ENCODE measurements at places on chromosomes 2 and 18.

DNA sequence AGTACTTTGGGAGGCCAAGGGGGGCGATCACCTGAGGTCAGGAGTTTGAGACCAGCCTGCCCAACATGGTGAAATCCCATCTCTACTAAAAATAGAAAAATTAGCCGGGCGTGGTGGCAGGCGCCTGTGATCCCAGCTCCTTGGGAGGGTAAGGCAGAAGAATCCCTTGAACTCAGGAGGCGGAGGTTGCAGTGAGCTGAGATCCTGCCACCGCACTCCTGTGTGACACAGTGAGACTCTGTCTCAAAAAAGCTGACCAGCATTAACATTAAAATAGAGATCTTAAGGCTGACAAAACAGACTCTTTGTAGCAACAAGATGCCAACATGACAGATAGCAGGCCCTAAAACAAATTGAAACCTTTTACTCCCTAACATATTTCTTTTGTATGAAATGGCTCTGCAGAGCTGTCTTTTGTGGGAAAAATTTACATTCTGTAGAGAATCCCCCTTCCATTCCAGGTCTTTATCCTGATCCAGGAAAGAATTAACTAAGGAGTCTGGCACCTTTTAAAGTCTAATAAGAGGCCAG lies 213.9 kb downstream of the RAB3GAP1 start:
- DNase-seq, result no peak

- DNase-seq, result no peak
These were observed 24.5 kb downstream of the CRACDL start for GRCh38 chr2:98911376-98912154.

DNA sequence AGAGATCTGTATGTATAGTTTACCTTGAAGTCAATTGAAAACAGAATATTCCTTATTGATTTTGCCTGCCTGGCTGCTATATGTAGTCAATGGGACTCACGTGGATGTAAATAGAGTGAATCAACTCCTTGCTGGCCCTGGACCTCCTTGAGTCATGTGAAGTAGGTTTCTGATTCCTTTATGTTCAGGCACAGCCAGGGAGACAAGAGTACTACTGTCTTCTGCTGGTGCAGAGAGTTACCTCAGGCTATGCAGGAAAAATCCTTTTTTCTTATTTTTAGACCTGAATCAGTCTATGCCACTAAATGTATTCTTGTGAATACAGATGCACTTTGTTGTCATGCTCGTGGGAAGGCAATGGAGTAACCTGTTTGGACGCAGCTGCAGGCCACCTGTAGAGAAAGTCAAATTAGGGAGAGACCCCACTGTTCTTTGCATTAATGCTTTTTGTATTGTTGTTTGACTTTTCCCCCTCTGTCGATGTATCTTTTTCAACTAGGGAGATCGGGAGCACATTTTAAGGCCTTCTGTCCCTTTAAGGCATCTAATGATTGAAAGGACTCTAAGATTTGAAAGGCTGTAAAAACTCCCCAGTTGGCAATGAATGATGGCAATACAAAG lies 473.9 kb downstream of the ARHGAP15 start:
- no peak for DNase-seq

DNA sequence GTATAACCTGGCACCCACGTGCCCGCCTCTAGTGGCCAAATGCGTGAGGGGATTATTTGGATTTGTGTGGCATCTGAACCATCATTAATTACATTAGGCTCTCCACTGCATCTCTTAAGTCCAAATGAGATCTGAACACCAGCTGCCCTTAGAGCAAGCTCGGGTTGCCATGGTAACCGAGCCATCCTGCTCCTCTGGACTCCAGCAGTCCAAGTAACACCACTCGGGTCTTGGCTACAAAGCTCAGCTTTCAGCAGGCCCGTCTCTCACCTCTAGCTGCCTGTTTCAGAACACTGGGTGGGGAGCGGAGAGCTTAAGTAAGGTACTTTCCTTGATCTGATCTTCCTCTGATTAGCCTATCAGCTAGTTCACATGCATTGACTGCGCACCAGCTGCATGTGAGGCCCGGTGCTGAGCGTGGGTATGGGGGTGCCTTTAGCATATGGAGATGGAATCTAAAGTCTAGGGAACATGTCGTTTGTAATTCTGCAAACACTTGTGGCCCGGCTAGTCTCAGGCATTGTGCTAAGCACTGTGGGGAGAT lies 14.1 kb upstream of the CYS1 start:
- no peak for DNase-seq

DNA sequence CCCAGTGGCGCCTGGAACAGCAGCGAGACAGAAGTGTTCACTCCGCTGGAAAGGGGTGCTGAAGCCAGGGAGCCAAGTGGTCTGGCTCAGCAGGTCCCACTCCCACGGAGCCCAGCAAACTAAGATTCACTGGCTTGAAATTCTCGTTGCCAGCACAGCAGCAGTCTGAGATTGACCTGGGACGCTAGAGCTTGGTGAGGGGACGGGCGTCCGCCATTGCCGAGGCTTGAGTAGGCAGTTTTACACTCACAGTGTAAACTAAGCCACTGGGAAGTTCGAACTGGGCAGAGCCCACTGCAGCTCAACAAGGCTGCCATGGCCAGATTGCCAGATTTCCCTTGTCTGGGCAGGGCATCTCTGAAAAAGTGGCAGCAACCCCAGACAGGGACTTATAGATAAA lies 94.8 kb downstream of the RTTN start:
- DNase-seq, result no peak
